ENCODE measurements at places on chromosomes 4 and X.

DNA sequence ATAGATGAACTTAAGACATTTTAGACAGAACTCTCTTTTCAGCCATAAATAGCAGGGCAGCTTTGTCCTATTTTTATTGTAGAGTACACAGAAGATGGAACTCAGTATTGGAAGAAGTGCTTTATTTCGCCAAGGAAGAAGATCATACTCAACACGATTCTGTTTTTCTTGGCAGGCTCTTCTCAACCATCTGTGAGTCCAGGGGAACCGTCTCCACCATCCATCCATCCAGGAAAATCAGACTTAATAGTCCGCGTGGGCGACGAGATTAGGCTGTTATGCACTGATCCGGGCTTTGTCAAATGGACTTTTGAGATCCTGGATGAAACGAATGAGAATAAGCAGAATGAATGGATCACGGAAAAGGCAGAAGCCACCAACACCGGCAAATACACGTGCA lies 37.6 kb downstream of the KIT start:
- DNase-seq, result no peak

DNA sequence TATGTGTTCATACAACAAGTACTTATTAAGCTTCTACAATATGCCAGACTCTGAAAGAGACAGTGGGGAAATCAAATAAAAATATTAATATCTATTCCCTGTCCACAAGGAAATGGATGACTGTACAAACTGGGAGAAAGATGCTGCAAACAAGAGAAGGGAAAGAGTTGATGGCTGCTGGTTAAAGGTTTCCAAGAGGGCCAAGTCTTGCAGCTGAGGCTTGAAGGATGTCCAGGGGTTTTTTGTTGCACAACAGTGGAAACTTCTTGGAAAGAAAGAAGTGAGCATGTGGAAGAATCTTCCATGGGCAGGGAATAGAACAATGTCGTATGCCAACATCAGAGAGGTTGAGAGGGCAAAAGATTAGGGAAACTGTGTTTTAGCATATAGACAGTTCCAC lies 95.8 kb downstream of the MID1 start:
- DNase-seq, result no peak

DNA sequence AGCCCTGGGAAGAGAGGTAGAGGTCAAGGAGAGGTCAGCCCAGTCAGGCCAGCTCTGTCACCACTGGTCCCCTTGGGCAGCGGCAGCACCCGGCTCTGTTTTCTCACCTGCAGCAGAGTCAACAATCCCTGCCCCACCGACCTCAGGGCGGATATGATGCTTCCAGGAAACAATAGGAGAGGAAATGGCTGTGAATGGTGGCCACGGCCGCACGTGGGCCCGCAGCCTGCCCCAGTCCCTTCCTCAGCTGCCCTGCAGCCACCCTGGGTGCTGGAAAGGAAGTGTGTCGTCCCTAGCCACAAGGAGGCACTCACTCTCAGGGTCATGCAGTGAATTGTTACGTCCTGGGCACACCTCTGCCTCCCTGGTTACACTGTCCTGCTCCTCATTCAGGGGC lies 92.5 kb upstream of the ENPP6 start:
- no peak for DNase-seq

DNA sequence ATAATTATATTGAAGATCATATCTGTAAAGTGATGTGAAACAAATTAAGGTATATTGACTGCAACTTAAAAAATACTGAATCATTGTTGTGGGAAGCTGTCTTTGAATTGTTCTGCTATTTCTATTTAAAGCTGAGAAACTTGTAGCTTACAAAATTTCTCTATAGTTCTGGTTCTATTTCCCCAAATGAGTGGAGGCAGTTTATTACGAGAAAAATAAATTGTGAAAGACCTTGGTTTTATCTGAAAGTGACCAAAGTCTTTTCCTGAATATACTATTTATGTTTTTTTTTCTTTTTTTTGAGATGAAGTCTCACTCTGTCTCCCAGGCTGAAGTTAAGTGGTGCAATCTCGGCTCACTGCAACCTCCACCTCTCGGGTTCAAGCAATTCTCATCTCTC lies 165.4 kb downstream of the SH3BGRL start:
- DNase-seq, result no peak

DNA sequence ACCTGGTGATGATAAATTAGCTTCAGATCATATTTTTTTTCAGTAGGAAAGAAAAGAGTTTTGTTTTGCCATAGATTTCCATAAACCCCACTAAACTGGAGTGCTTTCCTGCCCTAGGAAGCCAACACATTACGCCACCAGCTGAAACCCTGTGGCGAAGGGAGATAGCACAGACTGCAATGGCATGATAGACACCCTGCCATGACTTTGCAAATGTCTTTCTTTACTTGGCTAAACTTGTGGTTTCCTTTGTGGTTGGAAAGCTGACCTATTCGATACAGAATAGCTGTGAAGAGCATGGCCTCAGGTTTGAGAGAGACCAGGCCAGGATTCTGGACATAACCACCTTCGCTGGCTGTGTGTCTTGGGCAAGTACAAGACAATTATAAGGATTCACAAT lies 19.1 kb downstream of the MFAP3L start:
- DNase-seq, result no peak

DNA sequence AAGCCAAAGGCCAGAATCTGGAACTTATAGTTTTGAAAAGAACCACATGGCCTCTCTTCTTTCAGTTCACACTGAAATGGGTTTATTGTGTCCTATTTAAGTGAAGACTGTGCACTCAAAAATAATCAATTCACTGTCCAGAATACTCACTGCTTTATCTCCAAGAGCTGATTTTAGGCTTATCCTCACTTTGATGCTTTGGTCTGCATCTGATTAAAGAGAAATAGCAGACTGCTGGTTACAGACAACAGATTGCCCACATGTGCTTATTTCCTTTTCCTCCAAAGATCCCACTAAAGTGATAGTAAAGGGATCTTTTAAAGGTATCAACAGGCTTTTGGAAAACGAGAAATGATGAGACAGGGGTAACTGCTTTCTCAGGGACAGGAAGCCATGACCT lies 30.6 kb downstream of the ACE2 start:
- no peak for DNase-seq

GRCh38 chr4:54187148-54187547 lies 41.9 kb upstream of the PDGFRA start:
- DNase-seq, result no peak

DNA sequence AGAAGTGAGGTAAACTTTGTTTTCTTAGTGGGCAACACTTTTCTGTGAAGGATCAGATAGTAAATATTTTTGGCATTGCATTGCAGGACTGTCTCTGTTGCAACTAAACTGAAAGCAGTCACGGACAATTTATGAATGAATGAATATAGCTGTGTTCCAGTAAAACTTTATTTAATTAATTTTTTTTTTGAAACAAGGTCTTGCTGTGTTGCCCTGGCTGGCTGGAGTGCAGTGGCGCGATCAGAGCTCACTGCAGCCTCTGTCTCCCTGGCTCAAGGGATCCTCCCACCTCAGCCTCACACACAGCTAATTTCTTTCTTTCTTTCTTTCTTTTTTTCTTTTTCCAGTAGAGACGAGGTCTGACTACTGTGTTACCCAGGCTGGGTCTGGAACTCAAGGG lies 15.8 kb downstream of the RBM10 start:
- no peak for DNase-seq

DNA sequence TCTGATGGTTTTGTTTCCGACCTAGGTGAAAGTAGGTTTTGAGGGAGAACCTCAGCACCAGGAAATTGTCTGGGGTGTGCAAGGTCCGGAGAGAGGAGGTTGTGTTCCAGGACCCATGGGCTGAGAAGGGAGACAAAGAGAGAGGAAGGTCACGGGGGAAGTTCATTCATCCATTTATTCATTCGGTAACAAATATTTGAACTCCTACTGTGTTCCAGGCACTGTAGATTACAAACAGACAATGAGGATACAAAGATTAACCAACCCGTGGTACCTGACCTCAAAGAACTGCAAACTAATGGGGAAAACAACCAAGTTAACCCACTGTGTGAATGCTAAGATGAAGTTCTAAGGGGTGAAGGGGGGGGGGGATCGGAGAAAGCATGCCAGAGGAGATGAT lies 1.8 kb upstream of the GPC3 start:
- DNase-seq, result no peak

DNA sequence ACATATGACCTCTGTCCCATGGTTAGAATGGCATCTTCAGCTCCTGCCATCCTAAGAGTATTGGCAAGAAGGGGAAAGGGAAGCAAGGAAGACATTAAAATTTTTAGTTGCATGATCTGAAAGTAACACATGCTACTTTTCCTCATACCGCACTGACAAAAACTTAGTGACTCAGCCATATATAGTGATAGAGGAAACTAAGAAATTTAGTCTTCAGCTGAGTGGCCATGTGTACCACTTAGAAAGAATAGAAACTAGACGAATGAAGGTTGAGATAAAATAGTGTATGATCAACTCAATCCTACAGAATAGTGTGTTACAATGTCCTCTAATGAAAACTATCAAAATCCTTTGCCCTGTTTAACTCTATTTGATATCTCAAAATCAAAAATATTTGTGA lies 164.1 kb downstream of the PPP3CA start:
- DNase-seq, result no peak

- DNase-seq, result no peak
These were observed 144.8 kb downstream of the BCOR start for GRCh38 chrX:39952989-39953388.

- DNase-seq, result no peak
These were observed 84.7 kb downstream of the SH3BGRL start for GRCh38 chrX:81286608-81287007.

DNA sequence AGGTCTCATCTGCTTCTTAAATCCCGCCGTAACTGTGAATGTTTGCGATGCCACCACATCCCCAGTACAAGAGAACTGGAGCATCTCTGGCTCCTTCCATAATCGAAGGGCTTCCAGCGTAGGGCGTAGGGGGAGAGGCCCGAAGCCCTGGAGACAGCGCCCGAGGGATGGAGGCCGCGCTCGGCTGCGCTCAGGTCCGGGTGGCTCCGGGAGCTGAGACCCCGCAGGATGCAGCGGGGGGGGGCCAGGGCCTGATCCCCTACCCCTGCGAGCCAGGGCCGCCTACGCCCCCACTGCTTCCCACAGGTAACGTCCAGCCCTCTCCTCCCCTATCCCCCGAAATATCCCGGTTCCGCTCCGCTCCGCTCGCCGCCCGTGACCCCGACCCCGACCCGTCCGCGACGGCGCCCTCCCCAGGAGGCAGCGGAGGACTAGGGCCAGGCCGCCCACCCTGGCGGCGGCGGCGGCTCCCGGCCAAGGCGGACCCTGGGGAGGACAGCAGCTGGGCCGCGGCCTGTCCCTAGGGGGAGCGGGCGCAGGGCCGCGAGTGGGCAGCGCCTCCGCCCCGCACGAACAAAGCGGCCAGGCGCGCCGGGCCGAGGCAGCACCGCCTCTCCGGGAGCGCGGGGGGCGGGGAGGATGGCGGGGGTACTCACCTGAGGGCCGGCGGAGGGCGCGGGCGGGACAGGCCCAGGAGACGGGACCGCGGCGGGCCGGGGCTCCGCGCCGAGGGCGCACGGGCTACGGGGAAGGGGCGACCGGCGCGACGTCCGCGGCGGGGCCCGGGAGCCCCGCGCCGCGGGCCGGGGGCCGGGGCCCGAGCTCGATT lies 723 bp downstream of the WDFY3 start:
- DNase-seq, result no peak
